ENCODE measurements at places on chromosomes 3 and 15.

GRCh38 chr15:74502301-74502700 lies 38.7 kb upstream of the ARID3B start:
- H3K36me3 ChIP-seq, result no peaks in the 10 kb centered on the region
- H3K4me3 ChIP-seq, result no peak overlapping the region
- no peak overlapping the region for H3K27ac ChIP-seq
- no peaks in the 10 kb centered on the region for H3K27me3 ChIP-seq
- no peak for DNase-seq

DNA sequence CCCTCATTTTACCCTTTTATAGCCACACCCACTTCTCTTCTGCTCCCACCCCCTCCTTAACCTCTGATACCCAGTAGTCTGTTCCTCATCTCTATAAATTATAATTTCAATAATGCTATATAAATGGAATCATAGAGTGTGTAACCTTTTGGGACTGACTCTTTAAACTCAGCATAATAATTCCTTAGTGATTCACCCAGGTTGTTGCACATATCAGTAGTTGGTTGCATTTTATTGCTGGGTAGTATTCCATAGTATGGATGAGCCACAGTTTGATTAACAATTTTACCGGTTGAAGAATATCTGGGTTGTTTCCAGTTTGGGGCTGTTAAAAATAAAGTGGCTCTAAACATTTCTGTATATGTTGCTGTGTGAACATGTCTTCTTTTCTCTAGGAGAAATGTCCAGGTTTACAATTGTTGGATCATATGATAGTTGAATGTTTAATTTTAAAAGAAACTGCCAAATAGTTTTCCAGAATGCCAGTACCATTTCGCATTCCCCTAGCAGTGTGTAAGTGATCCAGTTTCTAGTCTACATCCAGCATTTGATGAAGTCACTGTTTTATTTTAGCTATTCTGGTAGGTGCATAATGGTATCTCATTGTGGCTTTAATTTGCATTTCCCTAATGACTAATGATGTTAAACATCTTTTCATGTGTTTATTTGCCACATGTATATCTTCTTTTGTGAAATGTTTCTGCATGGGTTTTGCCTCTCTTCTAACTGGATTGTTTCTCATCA lies 68.5 kb downstream of the VPS8 start:
- no peak overlapping the region for H3K4me3 ChIP-seq
- no peaks in the 10 kb centered on the region for H3K36me3 ChIP-seq
- H3K4me1 ChIP-seq, result no peaks in the 10 kb centered on the region

- no peak overlapping the region for H3K4me3 ChIP-seq
- DNase-seq, result no peak
- H3K36me3 ChIP-seq, result no peaks in the 10 kb centered on the region
- H3K4me1 ChIP-seq, result no peaks in the 10 kb centered on the region
- no peak overlapping the region for H3K27ac ChIP-seq
Measured at GRCh38 chr3:115347737-115348136, 200.6 kb upstream of the ZBTB20 start.

DNA sequence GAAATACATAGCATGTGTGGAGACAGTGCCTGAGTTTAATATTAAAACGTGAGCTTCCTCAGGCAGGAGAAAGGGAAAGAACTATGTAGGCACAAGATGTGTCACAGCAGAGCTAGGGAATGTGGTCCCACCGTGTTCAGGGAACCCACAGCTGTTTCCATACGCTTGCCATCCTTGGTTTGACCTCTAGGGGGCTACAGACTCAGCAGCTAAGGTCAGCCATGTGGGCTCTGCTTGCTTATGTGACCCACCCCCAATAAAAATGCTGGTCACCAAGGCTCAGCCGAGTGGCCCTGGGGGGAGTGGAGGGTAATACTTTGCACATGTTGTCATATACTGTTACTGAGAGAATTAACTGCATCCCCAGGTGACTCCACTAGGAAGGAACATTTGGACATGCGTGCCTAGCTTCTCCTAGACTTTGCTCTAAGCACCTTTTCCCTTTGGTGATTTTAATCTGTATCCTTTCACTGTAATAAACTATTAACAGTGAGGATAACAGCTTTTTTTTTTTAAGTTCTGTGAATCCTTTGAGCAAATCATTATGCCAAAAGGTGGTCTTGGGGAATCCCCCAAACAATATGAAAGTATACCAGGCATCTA lies 3.3 kb downstream of the TUBGCP5 start:
- no peak for DNase-seq
- no peaks in the 10 kb centered on the region for H3K27me3 ChIP-seq
- H3K27ac ChIP-seq, result no peak overlapping the region
- H3K4me3 ChIP-seq, result no peak overlapping the region
- no peaks in the 10 kb centered on the region for H3K36me3 ChIP-seq

DNA sequence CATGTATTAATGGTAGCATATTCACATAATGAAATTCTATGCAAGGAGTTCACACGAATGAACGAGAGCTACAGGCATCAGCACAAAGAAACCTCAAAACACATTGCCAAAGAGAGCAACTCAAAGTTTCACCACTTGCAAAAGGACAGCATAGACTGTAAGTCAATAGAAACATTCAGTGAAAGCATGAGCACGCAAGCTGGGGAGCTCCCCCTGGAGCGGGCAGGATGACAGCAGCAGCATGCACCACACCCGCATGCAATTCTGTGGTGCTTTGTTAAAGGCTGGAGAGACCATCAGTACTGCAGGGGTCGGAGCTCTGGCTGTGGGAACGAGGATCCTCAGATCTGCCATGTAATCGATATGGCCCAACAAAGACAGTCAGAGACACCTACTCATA lies 18.7 kb downstream of the OCA2 start:
- no peaks in the 10 kb centered on the region for H3K27me3 ChIP-seq
- H3K27ac ChIP-seq, result no peak overlapping the region
- H3K4me1 ChIP-seq, result no peaks in the 10 kb centered on the region
- no peak for DNase-seq

GRCh38 chr15:29470794-29471193 lies 201.2 kb upstream of the NSMCE3 start:
- no peaks in the 10 kb centered on the region for H3K27me3 ChIP-seq
- no peak for DNase-seq
- H3K36me3 ChIP-seq, result no peaks in the 10 kb centered on the region
- no peak overlapping the region for H3K27ac ChIP-seq

Data from vagina (tissue), 2 donors.